ENCODE measurements at places on chromosomes 7 and 10.

GRCh38 chr7:130912082-130912861 lies 178.3 kb upstream of the KLF14 start:
- DNase-seq: peak; percentile 23

DNA sequence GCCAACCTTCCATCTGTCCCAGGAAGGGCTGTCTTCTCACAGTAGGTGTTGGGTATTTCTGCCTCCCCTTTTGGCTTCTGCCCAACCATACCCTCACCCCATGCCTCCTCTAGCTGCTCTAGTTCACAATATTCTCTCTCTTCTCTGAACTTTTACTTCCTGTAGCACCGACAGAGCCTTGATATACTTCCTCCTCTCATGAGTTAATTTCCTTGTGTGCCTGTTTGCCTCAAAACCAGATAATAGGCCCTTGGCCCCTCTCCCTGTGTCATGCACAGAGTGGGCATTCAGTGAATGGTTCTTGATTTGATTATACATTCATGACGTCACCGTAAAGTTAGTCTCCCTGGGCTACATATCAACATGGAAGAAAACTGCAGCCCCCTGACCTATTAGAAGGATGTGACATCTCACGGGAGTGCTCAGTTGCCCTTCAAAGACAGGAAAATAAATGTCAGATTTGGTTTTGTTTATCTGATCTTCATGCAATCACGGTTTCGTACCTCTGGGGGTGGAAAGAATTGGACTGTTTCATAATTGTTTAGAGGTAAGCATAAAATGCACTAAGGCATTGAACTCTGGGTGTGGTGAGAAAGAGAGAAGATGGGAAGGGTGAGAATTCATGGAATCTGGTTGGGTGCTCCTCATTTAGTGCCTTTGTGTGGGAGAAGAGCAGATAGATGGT lies 127.7 kb downstream of the ITIH5 start:
- DNase-seq: no peak

- no peak for DNase-seq
These were observed 10.6 kb downstream of the CPSF4 start for GRCh38 chr7:99449326-99449725.

DNA sequence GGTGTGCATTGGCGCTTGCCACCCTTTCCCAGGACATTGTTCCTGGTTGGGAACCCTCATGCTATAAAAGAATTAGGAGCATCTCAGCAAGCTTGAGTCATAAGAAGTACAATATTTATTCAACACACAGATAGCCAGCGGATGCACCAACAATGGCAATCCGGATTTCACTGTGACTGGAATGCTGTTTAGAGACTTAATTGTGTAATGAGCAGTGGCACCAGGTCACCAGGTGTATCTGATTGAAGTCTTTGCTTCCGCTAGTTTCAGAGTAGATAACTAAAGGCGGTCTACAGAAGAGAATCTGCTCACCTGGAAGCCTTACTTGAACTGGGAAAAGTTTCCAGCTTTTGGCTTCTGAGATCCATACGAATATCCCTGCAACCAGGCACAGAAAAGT lies 772.3 kb upstream of the GHITM start:
- DNase-seq: no peak

GRCh38 chr7:120867932-120868331 lies 10.0 kb upstream of the TSPAN12 start:
- DNase-seq: no peak

DNA sequence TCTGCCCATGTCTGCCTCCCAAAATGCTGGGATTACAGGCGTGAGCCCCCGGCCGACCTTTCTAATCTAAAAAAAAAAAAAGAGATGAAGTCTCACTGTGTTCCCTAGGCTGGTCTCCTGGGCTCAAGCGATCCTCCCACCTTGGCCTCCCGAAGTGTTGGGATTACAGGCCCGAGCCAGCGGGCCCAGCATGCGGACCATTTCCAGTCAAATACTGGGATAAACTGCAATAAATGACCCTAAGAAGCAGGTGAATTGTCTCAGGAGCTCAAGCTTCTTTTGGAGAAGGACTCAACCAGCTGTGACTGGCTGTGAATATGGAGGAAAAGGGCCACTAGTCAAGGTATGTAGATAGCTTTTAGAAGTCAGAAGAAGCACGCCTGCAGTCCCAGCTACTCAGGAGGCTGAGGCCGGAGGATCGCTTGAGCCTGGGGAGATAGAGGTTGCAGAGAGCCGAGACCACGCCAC lies 550 bp upstream of the CREM start:
- DNase-seq: no peak

GRCh38 chr10:48209241-48209640 lies 65.3 kb downstream of the FRMPD2 start:
- no peak for DNase-seq

DNA sequence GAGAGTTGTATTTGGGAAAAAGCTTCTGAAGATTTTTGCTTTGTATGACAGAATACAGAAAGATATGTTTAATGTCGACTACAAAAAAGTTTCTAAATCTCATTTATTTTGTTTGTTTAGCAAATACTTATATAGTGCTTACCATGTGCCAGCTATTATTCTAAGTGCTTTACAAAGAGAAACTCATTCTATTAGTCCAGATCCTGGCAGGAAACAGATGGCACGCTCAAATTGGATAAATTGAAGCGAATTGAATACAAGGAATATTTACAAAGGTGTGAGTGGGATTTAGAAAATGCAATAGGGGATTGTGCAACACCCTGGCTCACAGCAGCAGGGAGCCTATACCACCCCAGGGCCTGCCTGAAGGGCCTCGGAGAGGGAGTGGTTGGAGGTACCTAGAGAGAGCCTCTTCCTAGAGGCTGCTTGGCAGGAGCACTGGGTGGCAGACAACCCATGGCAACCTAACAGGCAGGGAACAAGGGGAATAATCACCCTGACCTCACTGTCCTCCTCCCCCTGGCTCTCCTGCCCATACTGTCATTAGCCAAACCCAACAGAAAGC lies 27.6 kb upstream of the FAM204A start:
- DNase-seq: no peak

GRCh38 chr7:122383934-122384333 lies 79.4 kb upstream of the FEZF1 start:
- no peak for DNase-seq

DNA sequence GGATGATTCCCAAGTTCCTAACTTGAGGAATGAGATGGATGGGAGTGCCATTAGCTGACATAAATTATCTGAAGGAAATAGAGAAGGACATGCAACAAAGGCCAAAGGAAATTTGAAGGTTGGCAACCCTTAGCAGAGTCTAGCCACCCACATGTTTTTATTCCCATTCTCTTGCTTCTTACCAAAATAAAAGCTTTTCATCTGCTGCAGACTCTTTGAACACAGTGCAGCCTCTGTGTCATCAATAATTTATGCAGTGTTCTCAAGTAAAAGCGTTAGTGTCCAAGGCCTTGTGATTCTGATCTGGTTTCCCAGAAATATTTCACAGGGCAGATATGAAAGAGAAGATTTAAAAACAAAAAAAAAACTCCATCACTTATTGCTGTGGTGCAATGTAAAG lies 98.5 kb downstream of the ST7 start:
- DNase-seq: no peak

- DNase-seq: no peak
These were observed 31.5 kb downstream of the PIK3AP1 start for GRCh38 chr10:96688789-96689188.

- no peak for DNase-seq
These were observed 84.1 kb downstream of the BMPR1A start for GRCh38 chr10:86840498-86840897.

GRCh38 chr10:3123571-3124411 lies 48.8 kb downstream of the PITRM1 start:
- DNase-seq: no peak

- DNase-seq: peak; percentile 43
These were observed 41.7 kb upstream of the CALD1 start for GRCh38 chr7:134737566-134738345.

- no peak for DNase-seq
These were observed 175.7 kb downstream of the GFRA1 start for GRCh38 chr10:116097239-116097784.

DNA sequence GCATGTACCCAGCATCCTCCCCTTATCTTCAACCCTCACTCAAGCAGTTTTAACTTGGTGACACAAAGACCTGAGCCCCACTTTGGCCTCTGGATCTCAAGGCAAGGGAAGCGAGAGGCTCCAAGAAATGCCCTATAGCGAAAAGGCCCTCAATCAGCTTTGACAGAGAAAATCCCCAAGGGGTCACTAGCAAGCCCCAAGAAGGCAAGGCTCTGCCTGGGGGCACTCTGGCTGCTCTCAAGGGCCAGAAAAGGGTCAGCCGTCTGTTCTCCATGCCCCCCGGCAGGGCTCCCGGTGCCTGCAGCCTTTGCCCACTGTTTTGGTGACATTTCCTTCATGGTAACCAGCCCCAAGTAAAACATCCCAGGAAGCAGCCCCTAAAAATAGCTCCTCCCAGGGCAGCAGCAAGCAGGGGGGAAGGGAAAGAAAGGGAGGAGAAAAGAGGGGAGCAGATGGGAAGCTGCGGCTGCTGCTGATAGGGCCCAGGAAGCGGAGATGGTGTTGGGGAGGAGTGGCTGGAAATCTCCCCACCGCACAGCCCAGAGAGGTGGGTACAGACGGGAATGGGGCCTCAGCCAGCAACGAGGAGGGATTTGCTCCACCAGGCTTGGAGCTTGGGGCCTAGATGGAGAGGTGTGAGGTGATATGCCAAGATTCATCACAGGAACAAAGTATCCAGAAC lies 7.1 kb downstream of the CAMK2G start:
- DNase-seq: no peak

GRCh38 chr7:69515495-69516212 lies 82.6 kb upstream of the AUTS2 start:
- no peak for DNase-seq

GRCh38 chr7:33248671-33249070 lies 119.3 kb downstream of the BBS9 start:
- DNase-seq: no peak

DNA sequence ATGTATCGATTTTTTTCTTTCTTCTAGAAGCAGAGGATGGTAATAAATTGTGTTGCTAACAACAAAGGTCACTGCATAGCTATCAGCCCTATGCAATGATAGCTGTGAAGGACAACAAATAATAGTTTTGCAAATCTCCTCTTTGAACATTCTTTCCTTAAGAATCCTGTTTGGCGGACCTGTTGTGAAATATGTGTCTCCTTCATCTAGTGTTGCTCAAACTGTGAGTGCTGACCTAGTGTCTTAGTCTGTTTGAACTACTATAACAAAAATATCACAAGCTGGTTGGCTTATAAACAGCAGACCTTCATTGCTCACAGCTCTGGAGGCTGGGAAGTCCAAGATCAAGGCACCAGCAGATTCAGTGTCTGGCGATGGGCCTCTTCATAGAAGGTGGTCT lies 53.7 kb downstream of the CAV1 start:
- no peak for DNase-seq

DNA sequence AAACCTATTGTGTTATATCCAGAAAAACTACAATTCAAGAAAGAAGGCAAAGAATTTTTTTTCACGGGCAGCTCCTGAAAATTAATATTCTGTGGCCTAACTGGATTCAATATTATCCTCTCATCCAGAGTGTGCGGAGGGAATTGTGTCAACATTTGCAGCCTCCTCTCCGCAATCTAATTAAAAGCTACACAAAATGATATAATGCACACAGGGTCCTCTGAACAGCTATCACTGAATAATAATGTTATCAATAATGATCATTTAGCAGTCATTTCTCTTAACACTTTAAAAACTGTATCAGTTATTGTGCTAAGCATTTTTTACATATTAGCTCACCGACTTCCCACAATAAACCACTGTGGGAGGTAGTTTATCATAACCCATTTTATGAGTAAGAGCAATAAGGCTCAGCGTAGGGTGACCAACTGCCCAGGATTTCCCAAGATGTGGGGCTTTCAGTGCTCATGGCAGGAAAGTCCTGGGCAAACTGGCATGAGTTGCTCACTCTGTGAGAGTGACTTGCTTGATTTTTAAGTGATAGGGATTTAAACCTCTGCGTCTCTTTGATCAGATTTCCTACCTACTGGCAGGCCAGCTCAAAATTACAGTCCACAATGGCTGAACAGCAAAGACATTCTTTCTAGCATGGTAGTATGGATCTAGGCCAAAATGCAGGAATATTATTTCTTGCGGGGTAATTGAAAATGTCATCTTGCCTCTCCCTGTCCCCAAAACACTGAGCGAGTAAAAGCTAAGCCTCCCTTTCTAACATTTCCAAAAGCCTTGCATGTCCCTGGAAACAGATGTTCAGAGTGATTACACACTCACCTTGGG lies 65.7 kb downstream of the AOAH start:
- DNase-seq: no peak

DNA sequence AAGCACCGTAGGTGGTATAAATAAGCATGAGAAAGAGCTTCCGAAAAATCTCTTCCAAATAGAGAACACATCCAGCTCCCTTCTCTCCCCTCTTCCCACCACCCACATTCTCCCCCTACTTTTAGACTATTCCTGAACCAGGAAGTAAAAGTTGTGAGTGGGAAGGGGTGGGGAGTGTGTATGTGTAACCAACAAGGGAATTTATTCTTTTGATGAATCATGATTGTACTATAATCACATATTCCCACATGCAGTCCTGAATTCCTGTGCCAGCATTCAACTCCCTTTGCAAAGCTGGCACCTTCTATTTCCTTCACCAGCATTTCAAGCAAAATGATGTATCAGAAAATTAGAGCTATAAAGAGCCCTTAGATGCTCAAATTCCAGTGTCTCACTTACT lies 230.6 kb upstream of the CHRM2 start:
- no peak for DNase-seq

DNA sequence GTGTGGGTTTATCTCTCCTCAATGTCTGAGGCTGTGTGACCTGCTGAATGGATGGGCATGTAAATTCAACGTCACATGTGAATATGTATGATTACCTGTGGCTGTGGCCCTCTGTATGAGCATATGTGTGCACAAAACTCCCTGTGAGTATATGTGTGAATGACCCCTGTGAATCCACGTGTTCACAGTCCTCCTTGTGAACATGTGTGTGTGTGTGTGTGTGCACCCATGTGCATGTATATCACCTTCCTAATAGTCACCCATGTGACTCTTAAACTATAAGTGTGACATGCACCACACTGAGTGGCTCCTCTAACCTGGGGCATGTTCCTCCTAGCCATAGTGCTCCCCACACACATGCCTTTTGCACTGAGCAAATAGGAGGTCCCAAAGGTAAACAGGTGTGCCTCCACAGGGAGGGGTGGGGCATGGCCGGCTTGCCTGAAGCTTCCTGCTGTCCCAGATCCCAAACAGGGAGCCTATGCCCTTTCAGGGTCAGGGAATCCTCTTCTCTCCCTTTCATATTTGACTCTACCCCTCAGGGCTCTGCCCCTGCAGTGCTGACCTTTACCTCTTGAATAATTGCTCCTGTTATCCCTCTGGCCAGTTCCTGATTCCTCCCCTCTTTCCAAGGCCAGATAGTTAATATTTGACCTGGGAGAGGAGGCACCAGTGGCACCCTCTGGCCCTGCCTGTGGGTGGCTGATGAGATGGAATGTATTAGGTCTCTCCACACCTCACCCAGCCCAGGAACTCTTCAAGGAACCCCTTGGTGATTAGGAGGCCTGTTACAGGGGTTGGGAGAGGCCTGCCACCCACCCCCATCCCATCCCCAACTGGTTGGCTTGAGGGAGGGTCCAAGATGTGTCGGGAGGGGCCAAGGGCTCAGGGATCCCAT lies 1.9 kb downstream of the SEMA4G start:
- no peak for DNase-seq

- DNase-seq: no peak
These were observed 506.8 kb downstream of the DNAJB9 start for GRCh38 chr7:109076396-109076972.
